DMS79 (cell line): ENCODE measurements at places on chromosomes 16 and 17.

DNA sequence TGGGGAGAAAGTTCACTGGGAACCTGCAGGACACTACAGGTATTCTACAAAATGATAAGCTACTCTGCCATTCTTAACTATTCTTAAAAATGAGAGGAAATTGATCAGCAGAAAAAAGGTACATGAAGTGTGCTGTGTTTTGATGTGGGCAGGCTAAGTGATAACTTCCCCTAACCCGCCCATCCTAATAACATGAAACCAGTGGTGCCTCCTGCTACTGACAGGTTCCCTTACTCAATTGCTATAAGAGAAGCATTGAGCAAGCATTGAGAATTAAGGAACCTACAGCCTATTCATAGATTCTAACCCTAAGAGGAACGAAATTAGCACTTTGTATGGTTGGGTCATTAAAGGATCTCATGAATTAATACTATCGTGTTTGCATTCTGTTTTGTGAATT, 18.9 kb downstream of the XYLT1 start:
- no peak for DNase-seq

- no peak for DNase-seq
These were observed 15.5 kb downstream of the LLGL2 start for GRCh38 chr17:75540923-75541503.

DNA sequence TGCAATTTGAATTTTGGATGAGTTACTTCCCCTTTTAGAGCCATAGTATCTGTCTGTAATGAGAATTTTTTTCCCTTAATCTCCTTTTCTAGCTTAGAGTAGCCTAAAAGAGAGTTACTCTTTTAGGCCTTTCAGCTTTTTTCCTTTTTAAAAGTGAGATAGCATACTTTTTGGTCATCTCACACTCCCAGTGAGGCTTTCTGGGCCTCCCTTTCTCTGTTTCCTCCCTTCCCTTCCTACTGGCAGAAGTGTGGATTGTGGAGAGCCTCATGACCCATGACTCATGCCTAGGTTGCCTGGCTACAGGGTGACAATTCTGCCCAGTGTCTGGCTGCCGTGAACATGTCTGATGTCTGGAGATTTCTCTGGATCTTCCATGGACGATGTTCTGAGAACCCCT, 15.2 kb downstream of the KRT23 start:
- DNase-seq, result no peak

DNA sequence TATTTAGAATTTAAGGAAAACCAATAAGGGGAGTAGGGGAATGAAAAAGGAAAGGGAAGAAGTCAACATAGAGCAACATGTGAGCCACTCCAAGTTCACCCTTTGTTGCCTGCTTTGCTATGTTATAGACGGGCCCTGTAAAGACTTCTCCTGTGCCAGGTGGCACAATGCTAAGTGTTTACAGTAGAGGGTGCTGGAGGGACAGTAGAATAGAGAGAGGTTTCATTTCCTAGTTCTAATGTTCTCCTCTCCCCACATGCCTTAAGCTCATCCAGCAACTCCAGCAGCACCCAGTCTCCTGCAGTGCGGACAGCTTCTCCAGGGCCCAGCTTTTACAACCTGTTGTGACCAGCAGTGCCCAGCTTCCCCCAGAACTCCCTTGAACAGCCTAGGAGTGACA, 468.0 kb downstream of the HS3ST3B1 start:
- DNase-seq, result no peak

GRCh38 chr16:87035053-87035452, 282.1 kb downstream of the C16orf95 start:
- no peak for DNase-seq

- no peak for DNase-seq
These were observed 4.1 kb downstream of the ELMO3 start for GRCh38 chr16:67202956-67203493.

DNA sequence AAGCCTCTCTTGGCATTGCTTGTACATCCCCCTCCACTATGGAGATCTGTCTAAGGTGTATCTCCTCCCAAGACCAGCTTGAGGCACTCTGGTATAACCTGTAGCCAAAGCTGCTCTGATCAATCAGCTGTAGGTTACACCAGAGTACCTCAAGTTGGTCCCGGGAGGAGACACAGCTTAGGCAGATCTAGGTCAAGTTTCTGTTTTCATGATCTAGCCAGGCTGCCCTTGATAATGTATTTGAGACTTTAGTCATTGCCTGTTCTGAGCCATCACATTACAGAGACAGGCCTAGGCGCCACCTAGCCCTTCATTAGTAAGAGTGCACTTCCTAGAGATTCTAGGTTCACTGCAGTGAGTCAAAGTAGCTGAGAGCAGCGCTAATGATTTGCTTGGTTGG, 31.4 kb downstream of the ASGR1 start:
- no peak for DNase-seq

DNA sequence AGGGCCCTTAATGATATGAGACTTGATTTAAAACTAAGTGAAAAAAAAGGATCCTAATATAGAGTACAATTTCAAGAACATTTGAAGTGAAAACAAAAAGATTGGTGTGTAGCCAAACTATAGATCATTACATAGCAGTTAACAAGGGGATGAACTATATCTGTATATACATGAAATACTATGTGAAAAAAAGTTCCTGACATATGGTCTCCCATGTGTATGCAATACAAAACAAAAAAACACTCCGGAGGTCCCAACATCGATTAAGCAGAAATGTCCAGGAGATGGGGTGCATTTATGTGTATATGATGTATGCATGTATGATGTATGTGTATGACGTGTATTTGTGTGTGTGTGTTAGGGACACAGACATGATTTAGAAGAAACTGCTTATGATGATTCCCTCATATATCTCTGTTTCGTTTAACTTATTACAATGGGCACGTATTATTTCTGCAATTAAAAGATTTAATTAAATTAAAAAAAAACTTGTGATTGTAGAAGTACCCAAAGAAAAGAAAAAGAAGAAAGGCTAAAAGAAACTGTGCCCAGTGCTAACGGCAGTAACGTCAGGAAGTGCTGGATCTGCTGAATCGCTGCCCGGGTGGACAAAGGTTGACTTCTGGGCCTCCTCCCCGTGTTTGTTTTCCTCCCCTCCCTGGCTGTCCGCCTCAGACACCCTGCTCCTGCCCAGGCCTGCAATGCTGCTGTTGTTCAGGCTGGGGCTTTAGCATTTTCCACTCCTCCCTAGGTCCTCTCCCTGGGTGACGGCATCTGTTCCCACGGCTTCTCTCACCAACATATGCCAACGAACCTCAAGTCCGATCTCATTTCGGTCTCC, 36.9 kb downstream of the TBX4 start:
- DNase-seq, result no peak

DNA sequence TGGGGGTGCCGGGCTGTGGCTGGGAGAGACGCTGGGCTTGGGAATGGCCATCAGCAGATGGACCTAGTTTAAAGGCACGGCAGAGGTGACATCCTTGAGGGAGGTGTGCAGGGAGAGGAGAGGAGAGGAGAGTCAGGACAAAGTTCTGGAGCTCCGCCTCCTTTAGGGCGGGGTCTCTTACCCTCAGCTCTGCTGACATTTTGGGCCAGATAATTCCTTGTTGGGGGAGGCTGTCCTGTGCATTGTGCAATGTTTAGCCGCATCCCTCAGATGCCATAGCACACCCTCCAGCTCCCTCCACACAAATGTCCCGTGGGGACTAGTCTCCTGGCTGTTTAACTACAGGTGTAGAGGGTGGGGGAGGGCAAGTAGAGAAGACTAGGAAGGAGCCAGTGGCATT, 48.3 kb downstream of the ARHGAP23 start:
- no peak for DNase-seq

DNA sequence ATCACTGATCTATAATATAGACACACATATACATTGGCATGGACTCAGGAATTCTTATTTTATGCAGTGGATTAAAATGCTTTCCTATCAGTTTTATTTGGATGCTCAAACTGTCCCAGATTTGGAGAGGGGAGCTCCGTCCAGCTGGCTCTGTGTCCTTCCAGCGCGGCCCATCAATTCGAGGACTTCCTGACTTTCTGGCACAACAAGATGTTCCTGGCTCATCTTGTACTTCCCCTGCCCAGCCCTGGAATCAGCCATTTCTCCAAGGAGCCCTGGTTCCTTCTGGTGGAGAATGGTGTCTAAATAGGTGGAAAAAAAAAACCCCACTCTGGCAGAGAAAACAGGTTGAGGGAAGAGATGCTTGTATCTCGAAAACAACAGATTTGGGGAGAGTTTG, 94.5 kb downstream of the CRISPLD2 start:
- DNase-seq, result no peak

DNA sequence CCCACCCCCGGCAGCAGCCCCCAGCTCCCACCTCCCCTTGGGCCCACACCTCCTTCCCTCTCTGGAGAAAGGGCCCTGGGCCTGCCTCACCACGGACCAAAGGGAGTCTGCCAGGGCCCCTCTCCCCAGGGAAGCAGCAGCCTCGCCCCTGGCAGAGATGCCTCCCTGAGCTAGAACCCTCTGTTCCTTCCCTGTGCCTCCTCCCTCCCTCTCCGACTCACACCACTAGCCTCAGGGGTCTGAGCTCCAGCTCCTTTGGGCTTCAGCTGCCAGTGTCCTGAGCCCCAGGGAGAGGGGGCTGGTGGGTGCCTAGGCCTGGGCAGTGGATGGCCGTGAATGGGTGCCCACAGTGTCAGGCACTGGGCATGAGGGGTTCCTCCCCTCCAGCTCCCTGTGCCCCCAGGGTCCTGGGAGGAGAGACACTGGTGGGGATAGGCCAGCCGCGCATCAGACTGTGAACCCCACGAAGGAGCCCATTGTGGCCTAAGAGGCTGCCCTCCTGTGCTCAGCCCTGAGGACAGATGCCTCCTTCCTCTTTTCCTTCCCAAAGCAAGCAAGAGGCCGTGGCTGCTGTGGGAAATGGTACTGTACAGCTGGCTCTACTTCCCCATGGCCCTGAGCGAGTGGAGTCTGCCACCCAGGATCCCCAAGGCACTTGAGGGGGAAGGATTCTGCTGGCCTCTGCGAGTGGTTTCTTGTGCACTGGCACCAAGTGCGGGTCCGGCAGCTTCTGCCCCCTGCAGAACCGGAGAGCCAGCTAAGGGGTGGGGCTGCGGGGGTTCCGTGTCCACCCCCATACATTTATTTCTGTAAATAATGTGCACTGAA, 20.7 kb downstream of the MMP15 start:
- no peak for DNase-seq

- DNase-seq, result no peak
These were observed 83.3 kb downstream of the ABHD15 start for GRCh38 chr17:29483503-29483902.
